ENCODE measurements at places on chromosomes 2 and 18.

- no peak for DNase-seq
Measured at GRCh38 chr2:2564300-2565078, 233.4 kb upstream of the MYT1L start.

GRCh38 chr2:115389024-115389423 lies 946.6 kb downstream of the DPP10 start:
- DNase-seq: no peak

- DNase-seq: no peak
Measured at GRCh38 chr18:34219651-34220050, 5.1 kb downstream of the NOL4 start.

GRCh38 chr2:11373096-11373495 lies 28.7 kb upstream of the ROCK2 start:
- DNase-seq: no peak

GRCh38 chr2:132991471-132992045 lies 321.6 kb upstream of the LYPD1 start:
- DNase-seq: no peak

DNA sequence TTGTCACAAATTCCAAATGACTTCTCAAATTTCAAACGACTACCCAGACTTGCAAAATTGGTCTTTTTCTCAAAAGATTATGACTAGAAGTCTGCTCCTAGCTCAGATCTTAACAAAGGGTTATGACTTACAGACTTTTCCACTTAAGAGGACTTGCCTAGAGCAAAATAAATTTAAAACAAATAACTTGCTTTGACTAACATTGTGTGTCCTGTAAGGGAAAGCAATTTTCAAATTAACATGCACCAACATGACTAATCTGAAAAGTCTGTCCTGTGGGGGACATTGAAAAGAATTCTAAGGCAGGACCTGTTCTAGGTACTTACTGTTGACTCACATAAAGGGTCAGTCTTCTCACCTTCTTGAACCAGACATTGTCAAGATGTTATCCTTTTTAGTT lies 53.5 kb upstream of the TMEM200C start:
- DNase-seq: no peak

DNA sequence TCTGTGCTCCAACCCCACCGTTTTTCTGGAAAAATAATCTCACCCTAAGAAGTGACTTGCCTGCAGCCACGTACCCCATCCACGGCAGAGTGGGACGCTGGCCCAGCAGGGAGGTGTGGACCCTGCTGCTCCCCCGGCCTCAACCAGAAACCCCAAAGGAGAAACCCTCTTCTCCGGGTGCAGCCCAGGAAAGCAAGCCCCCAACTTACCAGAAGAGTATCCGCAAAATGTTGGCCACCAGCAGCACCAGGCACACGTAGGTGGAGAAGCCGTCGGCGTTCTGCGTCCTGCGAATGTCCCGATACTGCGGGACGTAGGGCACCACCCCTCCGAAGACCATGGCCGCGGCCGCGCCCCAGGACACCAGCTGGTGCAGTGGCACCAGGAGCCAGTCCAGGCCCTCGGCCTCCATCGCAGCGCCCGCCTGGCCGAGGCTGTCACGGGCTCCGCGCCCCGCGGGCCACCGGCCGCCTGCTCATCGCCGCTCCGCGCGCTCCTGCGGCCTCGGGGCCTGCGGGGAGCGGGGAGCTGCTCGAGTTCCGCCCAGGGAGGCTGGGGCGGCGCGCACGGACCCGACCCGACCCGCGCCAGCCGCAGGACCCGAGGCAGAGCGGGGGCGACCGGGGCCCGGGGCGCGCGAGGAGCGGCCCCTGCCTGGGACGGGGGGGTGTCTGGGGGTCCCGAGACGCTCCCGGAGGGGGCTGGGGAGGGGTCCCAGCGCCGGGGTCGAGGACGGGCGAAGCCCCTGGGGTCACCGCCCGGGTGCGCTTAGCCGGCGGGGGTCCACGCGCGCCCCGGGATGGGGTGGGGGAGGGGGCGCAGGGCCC lies 725 bp downstream of the SLC66A2 start:
- no peak for DNase-seq

All from activated CD4-positive, alpha-beta T cell treated with anti-CD3 and anti-CD28 coated beads, Interleukin-2, amount 50 U/mL, for 24 hours (primary cell).